ENCODE measurements at places on chromosomes 3 and 15.
A peak's percentile ranks its signal among the peaks of the same experiment; 100 is the strongest.

GRCh38 chr3:45746777-45747622 is 49.3 kb downstream of the SLC6A20 start:
- no peak for DNase-seq

- no peak for DNase-seq
Measured at GRCh38 chr3:126104742-126105605, 21.1 kb upstream of the SLC41A3 start.

DNA sequence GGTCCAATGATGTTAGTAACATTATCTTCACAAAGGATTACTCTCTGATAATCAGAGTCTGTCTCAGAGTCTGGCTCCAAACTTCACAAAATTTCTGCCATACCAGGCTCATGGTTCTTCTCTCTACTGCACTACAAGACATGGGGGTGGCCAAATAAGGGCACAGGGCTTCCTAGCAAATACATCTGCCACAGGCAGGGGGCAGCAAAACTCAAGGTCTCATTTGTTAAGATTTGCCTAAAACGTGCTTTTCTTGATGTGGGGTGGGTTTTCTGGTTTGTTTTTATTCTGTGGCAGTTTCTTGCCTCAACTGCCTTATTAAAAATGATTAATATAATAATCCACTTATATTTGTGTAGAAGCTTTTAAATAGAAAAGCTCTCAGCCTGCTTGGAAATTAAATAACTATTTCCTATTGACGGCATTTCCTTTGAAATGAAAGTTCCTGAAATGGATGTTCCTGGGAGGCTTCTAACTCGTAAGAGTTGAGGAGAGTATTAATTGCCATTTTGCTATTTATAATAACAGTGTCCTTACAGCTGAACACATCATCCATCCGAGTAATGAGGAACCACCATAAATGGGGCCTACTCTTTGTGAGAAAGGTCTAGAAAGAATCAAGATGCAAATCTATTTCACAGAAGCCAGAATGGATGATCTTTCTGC is 53.8 kb downstream of the SST start:
- peak; percentile 47 for DNase-seq

DNA sequence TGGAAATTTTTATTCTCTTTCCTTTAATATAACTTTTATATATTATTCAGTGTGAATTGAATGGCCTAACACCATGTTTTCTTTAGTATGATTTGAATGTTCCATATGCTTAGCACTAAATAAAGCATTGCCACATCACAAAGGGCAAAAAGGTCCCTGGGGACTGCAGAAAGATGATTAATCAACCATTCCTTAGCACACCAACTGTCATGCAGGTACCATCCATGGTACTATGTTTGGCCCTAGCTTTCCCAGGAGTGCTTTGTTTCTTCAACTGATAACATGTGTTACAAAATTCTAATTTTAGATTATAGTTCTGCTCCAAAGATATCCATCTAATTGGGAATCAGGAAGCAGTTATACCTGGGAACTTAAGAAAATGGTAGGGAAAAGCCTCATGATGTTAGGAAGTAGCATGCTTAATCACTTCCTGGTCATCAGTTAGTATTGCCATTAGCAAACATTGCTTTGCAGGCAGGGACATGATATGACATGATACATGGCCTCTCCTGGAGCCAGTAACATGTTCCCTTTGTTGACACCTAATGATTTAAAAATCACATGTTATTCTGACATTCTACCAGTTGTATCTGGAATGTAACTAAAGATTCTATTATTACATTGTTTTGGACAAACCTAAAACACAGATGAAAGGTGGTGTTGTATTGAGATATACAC is 712.6 kb upstream of the GBE1 start:
- no peak for DNase-seq

DNA sequence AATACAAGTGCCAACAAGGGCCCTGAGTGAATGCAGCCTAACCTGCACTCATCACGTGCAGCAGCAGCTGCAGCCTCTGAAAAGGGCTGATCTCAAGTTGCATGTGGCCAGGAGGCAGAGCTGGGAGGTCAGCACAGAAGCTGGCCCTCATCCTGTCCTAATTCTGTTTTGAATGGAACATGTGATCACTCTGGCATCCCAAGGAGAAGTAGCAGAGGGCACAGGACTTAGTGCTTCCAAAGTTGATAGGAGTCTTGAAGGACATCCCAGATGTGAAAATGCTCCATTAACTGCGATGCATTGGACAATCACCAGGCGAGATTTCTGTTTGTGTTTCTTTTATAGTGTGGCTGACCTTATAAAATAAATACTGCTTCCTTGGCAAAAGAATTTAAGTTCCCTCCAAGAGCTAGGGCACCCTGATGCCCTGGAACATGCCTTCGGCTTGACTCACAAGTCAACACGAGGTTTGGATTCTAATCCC is 31.6 kb upstream of the STAG1 start:
- peak; percentile 67 for DNase-seq

- DNase-seq = no peak
Measured at GRCh38 chr15:100940767-100941379, 21.7 kb downstream of the LRRK1 start.

GRCh38 chr15:29785642-29786041 is 36.6 kb downstream of the TJP1 start:
- no peak for DNase-seq

GRCh38 chr3:132421832-132422231 is 4.5 kb downstream of the DNAJC13 start:
- peak; percentile 35 for DNase-seq

GRCh38 chr3:114108137-114108536 is 51.6 kb downstream of the QTRT2 start:
- no peak for DNase-seq

DNA sequence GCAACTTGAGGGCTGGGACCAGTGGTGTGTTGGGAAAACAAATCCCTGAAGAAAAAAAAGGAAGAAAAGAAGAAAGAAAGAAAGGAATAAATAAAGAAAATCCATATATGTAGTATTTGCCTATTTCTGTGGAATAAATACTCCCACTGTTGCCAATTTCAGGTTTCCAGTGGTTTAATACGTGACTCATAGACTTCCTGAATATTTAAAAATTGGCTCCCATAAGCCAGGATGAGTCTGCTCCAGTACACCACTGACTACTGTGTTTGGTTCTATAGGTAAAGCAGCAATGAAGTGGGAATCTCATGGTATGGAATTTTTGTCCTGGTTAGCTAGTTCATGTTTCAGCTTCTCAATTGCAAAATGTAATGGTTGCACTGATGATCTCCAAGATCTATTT is 31.6 kb downstream of the PYDC2 start:
- no peak for DNase-seq

- DNase-seq = no peak
Measured at GRCh38 chr15:39345176-39345575, 235.7 kb upstream of the THBS1 start.

GRCh38 chr15:36177590-36178302 is 401.7 kb upstream of the CDIN1 start:
- peak; percentile 18 for DNase-seq

- DNase-seq = no peak
Measured at GRCh38 chr3:49278548-49278947, 1.5 kb upstream of the C3orf62 start.

GRCh38 chr15:67762610-67763368 is 62.5 kb upstream of the SKOR1 start:
- DNase-seq = no peak

- no peak for DNase-seq
Measured at GRCh38 chr3:69210068-69210730, 87.8 kb upstream of the LMOD3 start.

DNA sequence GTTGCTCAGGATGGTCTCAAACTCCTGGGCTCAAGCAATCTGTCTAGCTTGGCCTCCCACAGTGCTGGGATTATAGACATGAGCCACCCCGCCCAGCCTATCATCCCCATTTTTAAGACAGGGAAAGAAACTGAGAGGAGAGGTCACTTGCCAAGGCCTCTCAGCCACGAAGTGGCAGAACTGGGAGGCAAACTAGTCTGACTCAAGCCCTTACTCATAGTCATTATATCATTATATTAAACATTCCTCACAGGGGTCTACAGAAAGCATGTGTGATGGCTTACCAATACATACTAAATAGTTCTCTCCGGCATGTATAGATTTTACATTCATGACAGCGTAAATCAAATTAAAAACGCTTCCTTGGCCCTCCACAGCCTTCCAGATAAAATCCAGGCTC is 62.0 kb upstream of the ZBTB38 start:
- DNase-seq = no peak

DNA sequence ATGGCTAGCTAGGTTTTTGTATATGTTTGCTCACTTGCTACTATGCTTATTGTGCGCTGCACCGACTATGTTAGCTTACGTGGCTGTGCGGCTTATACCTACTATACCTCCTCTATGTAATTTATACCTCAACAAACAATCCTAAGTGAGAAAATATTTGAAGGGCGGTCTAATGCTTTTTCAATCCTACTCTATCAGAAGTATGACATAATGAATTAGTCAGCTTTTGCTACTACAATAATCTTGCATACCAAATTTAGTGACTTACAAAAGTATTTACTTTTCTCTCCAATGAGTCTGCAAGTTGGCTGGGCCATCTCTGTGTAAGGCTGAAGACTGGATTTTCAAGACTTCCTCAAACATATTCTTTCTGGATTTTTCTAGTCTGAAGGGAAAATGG is 391.2 kb upstream of the NECTIN3 start:
- DNase-seq = no peak

DNA sequence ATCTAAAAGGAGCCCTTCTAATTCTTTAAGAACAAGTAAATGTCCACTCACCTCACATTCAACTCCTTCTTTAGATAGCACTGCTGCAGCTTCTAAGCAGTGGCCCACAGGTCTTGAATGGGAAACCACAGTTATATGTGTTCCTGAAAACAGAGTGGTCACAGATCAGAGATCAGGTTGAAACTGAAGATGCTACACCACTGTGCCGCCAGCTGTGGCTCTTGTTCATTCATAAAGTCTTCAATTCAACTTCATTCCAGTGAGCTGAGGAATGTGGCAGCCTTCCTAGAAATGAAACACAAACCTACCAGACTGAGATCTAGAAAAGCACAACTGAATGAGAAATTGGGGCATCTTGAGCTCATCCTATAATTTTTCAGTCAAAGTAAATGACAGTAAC is 4.0 kb downstream of the PDHB start:
- no peak for DNase-seq

DNA sequence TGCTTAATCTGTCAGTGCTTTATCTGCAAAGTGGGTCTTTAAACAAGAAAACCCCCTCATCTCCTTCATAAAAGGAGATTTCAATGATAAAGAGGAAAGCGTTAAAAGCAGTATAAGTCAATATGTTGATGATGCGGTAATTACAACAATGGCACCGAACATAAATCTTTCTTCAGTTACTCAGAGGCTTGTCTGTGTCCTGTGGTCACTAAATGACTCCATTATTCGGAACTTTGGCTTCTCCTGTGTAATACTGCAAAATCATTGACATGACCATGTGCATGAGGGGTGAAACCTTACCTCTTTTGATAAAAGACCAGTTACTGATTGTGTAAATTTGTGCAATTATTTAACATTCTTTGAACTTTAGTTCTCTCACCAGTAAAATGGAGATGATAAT is 4.8 kb upstream of the USP3 start:
- no peak for DNase-seq

DNA sequence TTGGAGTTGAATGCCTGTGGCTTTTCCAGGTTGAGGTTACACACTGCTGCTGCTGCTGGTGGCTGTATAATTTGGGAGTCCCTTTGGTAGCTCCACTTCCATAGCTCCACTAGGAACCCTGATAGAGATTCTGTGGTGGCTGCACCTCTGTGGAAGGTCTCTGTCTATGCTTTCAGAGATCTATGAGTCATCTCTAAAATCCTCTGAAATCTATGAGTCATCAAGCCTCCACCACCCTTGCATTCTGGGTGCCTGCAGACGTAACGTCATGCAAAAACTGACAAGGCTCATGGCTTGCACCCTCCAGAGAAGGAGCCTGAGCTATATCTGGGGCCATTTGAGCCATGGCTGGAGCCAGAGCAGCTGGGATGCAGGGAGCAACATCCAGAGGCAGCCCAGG is 1037.0 kb upstream of the CFAP20DC start:
- no peak for DNase-seq

DNA sequence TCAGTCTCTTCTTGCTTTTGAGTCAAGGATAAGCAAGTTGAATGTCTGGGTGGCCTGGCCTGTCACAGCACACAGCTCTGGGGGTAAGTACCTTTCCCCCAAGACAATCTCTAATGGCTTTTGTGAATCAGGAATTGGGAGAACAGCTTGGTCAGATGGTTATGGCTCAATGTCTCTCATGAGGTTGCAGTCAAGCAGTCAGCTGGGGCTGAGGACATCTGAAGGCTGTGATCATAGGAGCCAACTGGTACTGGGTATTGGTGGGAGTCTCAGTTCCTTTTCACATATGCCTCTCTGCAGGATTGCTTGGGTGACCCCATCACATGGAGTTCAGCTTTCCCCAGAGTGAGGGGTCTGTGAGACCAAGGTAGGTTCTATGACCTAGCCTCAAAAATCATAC is 33.0 kb upstream of the TMEM158 start:
- DNase-seq = no peak

- DNase-seq = peak; percentile 99
Measured at GRCh38 chr15:92617549-92618520, 37.7 kb downstream of the FAM174B start.

- no peak for DNase-seq
Measured at GRCh38 chr3:198030125-198030524, 70.1 kb downstream of the LMLN start.

GRCh38 chr3:146308682-146309081 is 57.8 kb upstream of the PLSCR4 start:
- peak; percentile 57 for DNase-seq

- DNase-seq = peak; percentile 31
Measured at GRCh38 chr3:136958939-136959338, 1.2 kb downstream of the IL20RB start.

DNA sequence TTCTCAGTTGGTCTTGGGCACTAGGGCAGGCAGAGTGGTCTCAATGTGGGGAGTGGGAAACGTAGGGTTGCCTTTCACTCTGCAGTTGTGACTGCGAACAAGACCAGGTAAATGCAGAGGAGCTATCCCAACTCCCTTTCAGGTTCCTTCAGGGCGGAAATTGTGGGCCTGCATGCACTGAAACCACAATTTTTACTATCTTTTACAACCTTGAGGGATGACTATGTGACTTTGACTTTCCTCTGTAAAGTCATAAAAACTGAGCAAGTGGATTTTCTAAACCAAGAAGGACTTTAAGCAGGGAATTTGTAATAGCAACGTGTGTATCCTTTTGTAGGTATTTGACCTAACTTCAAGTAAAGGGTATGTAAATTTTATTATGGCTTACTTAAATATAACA is 171.4 kb upstream of the CADPS start:
- no peak for DNase-seq

- no peak for DNase-seq
Measured at GRCh38 chr15:40964006-40964405, 10.7 kb downstream of the CHAC1 start.

- no peak for DNase-seq
Measured at GRCh38 chr15:82613747-82614146, 33.4 kb downstream of the CPEB1 start.

DNA sequence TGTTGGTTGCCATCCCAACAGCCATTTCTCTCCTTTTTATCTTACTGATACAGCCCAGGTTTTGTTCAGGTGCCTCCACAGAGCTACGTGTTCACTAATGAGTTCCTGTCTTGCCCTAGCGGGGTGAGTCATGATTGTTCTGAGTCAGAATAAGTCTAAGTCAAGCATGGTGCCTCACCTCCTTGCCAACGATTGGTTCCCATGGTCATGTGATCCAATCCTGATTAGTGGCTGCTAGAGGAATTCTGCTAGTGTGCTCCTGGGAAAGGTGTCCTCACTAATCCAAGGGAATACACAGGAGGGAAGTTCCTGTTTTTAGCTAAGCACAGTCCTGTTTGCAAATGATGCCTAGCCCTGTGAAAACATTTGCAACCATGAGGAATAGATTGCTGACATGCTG is 99.8 kb downstream of the NSUN3 start:
- DNase-seq = peak; percentile 66

GRCh38 chr3:171088496-171088895 is 62.0 kb upstream of the SLC2A2 start:
- no peak for DNase-seq
